ENCODE measurements at places on chromosomes 5 and 9.

DNA sequence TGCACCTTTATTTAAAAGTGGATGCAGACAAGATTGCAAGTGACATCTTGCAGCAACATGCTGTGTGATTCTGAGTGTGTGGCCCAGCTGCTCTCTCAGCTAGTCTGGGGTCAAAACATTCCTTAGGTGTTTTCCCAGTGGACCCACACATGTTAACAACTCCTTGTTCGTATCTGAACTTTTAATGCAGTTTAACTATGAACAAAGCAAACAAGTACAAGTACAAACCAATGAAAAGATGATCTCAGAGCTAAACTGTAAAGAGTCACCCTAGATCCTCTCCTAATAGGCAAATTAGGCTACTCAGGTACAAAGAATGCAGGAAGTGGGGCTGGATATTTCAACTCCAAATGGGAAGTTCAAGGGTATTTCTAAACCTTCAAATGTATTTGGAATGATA is 108.4 kb downstream of the ENTREP1 start:
- DNase-seq: no peak

- no peak for DNase-seq
Observed at GRCh38 chr5:170262061-170263045, 29.6 kb downstream of the C5orf58 start.

DNA sequence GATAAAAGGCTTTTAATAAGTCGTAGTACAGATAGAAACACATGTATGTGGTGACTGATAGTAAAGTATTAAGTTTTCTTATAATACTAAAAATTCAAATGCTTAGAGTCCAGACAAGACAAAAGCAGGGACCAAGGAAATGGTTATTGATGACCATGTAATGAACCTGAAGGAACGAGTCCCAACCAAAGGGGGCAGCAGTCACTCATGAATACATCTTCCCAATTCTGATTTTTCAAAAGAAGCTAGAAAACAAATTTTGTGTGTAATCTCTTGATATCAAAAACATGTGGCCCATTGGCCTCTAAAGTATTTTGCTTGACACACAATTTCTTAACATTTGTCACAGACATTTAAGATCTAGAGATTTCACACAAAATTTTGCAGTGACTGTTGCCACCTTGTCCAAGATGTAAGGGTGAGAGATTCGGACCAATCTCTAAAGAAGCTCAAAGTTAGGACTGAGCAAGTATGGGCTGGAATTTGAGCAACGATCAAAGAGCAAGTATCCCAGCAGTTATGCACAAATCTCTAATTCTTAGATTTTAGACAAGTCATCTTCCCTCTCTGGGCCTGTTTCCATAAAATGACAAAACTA is 66.8 kb downstream of the ARL15 start:
- peak; percentile 41 for DNase-seq

DNA sequence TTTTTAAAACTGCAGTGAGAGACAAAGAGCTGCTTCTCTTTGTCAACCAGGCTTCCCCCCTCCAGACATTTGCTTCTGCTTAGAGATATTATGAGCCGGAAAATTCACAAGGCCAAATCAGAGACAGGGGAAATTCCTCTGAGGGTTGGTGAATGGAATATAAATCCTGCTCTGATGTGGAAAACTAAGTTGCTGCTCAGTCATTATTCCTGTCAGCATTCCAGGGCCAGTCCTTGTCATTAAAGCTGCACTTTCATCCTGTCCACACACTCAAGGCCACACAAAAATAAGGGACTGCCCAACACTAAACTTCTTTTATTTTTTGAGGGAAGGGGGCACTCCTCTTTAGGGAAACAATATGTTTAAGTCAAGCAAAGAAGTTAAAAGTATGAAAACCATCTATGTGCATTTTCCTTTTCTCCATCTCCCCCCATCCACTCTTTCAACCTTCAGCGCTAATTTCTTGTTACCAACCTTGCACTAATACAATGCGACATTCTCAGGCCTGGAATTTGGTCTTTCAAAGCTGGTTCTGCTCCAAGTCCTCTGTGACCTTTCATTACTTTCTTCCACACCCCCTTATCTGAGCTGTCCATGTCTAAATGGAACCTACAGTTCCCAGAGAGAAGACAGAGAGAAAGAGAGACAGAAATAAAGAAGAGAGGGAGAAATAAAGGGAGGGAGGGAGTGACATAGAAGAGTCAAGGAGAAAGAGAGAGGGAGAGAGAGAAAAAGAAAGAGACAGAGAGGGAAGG is 118.9 kb upstream of the S1PR3 start:
- no peak for DNase-seq

- no peak for DNase-seq
Observed at GRCh38 chr5:86986837-86987236, 280.8 kb upstream of the RASA1 start.

DNA sequence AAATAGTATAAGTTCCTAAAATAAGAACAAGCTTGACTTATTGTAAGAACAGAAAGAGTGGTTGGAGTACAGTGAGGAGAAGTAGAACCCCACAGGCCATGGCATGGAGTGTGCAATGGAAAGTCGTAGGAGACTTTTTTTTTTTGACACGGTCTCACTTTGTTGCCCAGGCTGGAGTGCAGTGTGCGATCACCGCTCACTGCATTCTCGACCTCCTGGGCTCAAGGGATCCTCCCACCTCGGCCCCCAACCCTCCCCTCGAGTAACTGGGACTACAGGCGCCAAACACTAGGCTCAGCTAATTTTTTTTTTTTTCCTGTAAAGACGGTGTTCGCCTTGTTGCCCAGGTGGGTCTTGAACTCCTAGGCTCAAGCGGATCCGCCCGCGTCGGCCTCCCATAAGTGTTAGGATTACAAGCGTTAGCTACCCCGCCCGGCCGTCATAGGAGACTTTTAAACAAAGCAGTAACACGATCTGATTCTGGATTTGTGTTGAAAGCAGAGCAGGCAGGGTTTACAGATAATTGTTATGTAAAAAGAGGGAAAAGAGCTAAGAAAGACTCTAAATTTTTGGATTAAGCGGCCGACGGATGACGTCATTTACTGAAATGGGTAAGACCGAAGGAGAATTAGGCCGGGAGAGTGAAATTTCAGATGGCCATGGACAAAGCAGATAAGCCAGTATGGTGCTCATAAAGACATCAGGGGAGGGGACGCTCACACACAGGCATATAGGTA is 752 bp downstream of the TSTD2 start:
- DNase-seq: no peak

All from HTR-8/SVneo (cell line).